AG08395 (cell line): ENCODE measurements at places on chromosomes 6 and 20.

DNA sequence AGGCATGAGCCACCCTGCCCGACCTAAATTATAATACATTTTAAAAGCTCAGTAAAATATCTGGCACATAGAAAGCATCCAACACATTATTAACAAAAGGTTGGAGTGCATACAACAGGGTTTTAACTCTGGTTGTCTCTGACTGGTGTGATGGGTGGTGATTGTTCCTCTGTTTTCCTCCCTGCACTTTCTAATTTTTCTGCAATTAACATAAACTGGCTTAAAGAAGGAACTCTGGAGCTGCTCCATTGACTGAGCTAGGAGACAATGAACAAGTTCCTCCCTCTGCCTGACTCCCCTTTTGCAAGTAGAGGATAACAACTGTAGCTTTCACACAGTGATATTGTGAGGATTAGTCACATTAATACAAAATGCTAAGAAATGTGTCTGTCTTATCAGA lies 48.5 kb upstream of the SIRPG start:
- DNase-seq = no peak

DNA sequence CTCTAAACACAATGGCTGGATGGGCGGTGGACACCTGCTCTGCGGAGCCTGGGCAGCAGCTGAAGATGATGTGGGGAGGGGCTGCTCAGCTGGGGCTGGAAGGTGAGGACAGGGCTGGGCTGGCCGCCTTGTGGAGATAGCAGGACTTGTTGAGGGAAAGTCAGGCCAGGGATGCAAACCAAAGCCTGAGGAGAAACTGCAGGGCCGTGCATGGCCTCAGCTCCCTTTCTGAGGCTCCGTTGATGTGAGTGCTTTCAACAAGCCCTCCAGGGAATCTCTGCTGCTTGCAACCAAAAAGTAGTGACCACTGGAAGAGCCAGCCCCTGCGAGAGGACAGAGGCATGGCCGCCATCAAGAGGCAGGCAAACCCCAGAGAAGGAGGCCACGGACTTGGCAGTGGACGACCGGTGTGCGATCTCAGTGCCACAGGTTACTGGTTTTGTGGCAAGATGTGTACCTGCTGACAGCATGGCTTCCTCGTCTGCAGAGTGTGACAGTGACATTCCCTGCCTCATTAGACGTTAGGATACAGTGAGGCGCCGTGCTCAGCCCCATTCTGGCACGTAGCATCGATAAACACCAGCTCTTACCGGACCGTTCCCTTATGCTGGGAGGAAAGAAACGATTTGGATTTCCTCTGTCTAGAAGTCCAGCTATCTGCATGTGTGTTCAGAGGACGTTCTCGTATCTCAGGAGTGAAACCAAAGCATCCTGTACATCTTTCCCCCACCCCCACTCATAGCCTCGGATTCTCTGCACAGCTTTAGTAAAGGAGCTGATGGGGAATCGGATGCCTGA lies 37.9 kb downstream of the ERMARD start:
- no peak for DNase-seq

GRCh38 chr6:33156561-33156960 lies 35.7 kb downstream of the COL11A2 start:
- no peak for DNase-seq

DNA sequence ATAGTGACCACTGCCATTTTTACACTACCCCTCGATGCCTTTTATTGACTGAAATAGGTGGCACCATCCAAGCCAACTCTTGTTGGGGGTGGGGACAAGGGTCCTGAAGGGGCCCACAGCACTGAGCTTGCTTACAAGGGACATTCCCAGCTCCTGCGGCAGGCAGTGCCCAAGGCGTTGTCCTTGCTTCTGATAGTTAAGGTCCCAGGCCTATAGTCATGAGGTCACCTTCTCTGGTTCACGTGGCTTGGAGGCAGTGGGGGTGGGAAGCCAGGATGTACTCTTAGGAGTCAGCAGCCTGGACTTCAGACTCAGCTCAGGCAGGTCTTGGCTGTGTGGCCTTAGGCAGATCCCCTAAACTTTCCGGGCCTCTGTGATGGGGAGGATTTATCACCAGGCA lies 48.6 kb downstream of the TOX2 start:
- no peak for DNase-seq

GRCh38 chr6:16585805-16586204 lies 175.5 kb downstream of the ATXN1 start:
- peak; percentile 52 for DNase-seq

- DNase-seq = peak; percentile 76
Observed at GRCh38 chr6:108598305-108598863, 37.7 kb downstream of the FOXO3 start.

DNA sequence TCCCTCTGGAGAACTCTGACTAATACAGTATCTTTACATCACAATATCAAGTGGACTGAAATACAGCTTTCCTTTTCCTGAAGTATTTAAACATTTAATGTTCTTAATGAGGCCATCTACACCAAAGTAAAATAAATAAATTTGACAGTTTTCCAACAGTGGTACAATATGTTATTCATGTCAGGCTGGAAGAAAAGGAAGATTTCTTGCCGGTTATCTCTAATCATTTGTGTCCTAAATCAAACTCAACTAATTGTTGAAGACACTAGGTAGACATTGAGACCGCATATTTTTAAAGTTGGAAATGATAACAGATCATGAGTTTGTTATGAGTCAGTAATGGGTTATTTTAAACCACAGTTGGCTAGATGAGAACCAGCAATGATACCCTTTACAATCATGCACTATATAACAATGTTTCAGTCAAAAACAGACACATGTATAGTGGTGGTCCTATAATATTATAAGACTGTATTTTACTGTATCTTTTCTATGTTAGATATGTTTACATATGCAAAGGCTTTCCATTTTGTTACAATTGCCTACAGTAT lies 241.6 kb downstream of the LMBRD1 start:
- no peak for DNase-seq

GRCh38 chr6:131292145-131292938 lies 157.1 kb downstream of the AKAP7 start:
- no peak for DNase-seq

DNA sequence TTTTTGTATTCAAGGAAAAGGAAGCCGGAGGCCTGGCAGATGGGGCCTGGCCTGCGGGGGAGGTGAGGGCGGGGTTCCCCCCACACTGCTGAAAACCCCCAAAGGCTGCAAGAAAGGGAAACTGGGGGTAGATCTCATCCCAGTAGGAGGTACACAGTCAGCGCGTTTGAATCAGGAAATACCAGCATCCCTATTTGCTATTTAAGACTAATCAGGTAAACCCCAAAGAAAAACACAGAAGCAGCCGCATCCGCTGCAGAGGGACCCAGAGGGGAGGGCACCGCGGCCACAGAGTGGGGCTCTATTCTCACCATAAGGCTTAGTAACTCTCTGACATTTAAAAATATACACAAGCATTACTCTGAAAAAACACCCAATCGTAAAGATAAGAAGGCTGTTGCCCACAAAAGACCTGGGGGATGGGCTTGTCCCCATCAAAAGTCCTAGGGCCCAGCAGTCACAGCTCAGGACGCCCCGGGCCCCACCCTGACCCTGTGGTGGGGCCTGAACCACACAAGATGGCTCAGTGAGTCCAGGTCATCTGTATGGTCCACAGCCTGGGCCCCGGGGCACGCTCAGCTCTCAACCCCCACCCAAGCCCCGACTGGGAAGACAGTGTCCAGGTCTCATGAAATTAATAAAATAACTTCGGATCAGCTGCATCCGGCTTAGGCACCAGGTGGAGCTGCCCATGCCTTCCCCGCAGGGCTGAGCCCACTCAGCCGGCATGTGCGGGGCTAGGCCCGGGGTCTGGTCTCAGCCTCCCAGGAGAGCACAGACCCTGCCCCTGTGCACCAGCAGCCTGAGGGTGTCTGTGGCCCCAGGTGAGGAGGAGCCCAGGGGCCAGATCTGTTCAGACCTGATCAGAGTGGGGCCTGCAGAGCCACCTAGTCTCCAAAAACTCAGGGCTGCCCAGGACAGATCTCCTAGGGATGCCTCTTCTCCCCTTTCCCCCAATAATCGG lies 31.0 kb downstream of the KCNQ2 start:
- DNase-seq = no peak

GRCh38 chr6:75746221-75746620 lies 2.8 kb upstream of the MYO6 start:
- no peak for DNase-seq

DNA sequence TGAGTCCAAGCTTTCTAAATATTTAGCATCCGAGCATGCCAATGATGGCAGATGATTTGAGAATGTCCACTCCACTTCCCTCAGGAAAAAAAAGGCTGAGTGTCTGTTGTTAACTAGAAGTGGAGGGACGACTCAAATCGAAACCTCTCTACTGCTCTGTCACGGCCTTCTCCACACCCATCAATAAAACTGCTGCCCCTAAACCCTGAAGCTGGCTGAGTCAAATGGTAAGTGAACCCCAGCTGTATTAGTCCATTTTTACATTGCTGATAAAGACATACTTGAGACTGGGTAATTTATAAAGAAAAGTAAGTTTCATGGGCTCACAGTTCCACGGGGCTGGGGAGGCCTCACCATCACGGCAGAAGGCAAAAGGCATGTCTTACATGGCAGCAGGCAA lies 707.0 kb downstream of the QKI start:
- no peak for DNase-seq

DNA sequence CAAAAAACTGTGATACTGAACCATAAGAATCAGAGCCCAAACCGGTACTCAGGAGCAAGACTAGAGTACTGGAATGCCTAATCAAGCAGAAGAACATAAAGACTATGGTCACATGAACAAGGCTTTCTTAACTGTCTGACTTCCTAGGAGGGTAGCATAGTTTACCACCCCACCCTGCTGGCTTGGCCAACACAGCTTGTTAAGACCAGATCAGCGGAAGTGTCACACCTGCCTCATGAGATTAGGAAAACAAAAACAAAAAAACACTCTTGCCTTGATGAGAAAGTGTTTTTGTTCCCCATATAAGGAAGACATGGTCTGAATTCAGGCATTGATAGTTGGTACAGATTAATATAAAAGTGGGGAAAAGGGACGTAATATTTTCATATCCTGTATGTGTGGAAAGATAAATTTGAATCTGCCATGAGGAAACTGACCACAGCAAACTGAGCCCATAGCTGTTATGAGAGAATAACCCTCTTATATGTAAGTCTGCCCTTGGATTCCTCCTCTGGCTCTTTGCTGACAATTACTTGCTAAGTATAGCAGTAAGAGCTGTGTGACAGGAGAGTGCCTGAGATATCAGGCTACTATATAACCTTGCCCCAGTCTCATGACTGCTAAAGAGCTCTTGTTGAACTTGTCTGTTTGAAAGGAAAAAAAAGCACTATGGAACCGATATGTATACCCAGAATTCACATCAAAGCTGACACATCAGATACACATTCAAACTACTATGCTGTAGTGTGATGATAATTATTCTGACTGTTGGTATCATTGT lies 197.1 kb downstream of the EPHA7 start:
- DNase-seq = no peak

DNA sequence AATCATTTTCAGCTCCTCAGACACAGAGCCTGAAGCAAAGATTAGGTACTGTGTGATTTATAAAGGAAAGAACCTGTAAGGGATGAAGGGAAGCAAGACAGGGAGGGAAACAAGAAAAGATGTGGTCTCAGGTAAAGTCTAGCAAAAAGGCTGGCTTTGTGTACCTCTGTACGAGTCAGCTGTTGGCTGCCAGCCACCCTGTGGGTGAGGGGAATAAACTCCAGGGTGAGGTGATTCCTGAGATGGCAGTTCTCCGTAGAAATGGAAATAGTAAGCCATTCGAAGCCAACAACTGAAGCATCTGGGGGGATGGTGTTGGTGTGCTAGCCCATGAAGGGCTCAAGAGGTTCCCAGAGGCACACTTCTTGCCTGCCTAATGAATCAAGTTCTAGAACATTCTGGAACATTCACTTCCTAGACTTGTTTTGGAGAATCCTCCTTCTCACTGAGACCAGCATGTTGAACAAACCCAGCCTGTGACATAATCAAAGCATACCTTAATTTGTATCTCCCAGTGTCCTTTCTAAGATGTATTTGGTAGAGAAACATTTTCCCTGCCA lies 10.6 kb upstream of the TTPAL start:
- no peak for DNase-seq

DNA sequence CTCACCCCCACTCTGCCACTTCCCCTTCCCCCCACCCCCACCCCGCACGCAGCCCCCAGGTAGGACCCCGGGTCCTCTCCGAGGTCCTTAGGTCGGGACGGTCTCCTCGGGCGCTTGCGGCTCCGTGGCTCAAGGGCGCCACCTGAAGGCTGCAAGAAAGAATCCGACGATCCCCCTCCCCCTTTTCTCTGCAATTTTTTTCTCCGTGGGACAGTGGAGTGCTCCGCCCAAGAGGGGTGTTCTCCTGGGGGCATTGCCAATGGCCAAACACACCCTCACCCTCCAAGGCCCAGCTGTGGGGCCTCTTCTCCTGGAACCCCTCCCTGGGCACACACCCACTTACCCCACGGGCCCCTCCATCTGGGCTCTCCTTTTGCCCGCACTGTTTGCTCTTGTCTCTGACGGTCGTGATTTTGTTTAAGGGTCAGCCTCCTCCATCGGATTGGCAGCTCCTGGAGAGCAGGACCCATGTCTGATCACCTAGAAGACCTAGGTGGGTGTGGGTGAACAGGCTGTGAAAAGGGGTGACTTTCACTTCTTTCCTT lies 1.1 kb upstream of the TMEM74B start:
- DNase-seq = peak; percentile 55

- no peak for DNase-seq
Observed at GRCh38 chr6:170143401-170144150, 147.3 kb downstream of the DLL1 start.

DNA sequence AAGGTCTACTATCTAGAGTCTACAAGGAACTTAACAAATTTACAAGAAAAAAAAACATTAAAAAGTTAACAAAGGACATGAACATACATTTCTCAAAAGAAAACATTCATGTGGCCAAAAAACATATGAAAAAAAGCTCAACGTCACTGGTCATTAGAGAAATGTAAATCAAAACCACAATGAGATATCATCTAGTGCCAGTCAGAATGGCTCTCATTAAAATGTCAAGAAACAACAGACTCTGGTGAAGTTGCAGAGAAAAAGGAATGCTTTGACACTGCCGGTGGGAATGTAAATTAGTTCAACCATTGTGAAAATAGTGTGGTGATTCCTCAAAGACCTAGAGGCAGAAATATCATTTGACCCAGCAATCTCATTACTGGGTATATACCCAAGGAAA lies 48.3 kb downstream of the OGFRL1 start:
- DNase-seq = no peak

DNA sequence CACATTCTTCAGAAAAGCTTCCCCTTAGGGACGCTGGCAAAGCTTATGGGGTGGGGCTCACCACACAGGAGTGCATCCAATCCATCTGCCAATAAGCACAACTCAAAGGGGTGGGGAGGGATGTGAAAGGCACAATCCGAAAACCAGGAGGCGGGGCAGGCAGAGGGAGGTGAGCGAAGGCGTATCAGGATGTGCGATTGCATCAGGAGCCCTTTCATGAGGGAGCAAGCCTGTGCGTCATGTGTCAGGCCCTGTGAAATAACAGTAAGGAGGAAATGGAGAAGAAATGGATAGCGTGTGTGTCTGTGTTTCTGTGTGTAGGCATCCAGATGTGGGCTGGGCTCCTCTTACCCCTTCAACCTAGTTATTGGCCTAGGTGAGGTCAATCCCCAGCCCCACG lies 382.4 kb upstream of the CDH4 start:
- DNase-seq = no peak
